ENCODE measurements at places on chromosomes 1 and 21.
A peak's percentile ranks its signal among the peaks of the same experiment; 100 is the strongest.

GRCh38 chr1:67441739-67442281, 11.6 kb upstream of the SERBP1 start:
- no peak for DNase-seq

DNA sequence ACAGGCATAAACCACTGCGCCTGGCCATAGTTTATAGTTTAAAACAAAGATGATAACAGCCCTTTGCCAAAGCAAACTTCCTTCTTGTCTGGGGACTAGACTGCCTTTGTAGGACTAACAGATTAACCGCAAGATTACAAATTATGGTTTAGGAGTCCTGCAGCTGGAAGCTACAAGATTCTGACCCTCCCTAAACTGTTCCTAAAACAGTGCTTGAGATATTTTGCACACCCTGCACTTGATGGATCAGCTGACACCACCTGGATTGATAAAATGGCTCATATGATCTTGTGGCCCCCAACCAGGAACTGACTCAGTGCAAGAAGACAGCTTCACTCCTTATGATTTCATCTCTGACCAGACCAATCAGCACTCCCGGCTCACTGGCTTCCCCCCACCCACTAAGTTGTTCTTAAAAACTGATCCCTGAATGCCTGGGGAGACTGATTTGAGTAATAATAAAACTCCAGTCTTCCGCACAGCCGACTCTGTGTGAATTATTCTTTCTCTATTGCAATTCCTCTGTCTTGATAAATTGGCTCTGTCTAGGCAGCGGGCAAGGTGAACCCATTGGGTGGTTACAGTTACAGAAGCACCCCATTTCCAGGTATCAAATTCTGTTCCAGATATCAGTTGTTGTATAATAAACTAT, 13.8 kb upstream of the RNF11 start:
- peak; percentile 39 for DNase-seq

GRCh38 chr1:222124602-222125001, 382.7 kb upstream of the DUSP10 start:
- peak; percentile 9 for DNase-seq

- no peak for DNase-seq
Measured at GRCh38 chr1:18999359-18999758, 42.9 kb upstream of the IFFO2 start.

- DNase-seq, result peak; percentile 6
Measured at GRCh38 chr1:177355575-177355974, 184.8 kb downstream of the BRINP2 start.

DNA sequence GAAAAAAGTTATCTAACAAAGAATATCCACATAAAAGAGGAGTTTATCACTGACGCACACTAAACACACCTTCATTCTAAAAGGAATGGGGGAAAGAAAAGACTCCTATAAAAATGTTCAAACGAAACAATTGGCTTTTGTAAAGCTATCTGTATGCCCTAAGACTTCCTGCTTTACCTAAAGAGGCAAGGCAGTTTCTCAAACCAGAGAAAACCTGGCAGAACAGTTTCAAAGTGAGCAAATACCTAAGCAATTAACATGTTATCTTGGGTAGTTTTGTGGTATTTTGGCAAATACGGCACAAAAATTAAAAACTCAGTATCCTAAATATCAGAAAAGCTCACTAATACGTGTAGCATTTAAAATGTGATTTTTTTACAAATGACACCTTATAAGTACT, 1.9 kb downstream of the PUM1 start:
- DNase-seq, result peak; percentile 38

GRCh38 chr1:199046618-199047017, 407.8 kb downstream of the PTPRC start:
- DNase-seq, result peak; percentile 15

DNA sequence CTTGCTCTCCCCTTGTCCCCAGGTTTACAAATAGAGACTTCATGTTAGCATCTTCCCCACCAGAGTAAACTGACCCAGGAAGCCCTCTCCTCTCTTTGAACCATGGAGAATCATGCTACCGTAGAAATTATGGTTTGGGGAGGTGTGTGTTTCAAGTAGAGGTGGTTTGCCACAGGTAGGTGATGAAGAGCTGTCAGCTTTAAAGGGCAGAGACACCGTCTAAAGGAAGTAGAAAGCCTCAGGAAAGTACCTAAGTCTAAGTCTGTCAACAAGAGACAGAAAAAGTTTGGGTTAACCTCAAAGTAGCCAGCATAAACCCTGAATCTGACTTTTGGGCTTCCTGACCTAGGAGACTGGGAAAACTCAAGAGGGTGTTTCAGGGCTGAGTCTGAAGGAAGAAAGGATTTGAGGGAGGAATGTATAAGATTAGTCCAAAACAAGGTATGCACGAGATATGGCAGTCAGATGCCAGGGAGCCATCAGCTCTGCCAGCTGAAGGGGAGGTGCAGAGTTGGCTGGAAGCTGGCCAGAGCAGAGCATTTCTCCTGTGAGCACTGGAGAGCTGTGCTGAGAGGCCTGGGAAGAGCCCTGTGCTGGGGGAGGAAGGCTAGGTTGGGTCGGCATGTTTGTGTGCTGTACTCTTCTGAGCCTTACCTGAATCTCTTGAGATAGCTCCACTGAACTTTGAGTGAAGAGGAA, 14.3 kb downstream of the ADAMTSL4 start:
- peak; percentile 86 for DNase-seq

GRCh38 chr1:206905295-206906164, 8.3 kb downstream of the IL24 start:
- DNase-seq, result no peak

GRCh38 chr1:203028067-203028783, 1.9 kb downstream of the PPFIA4 start:
- DNase-seq, result no peak

DNA sequence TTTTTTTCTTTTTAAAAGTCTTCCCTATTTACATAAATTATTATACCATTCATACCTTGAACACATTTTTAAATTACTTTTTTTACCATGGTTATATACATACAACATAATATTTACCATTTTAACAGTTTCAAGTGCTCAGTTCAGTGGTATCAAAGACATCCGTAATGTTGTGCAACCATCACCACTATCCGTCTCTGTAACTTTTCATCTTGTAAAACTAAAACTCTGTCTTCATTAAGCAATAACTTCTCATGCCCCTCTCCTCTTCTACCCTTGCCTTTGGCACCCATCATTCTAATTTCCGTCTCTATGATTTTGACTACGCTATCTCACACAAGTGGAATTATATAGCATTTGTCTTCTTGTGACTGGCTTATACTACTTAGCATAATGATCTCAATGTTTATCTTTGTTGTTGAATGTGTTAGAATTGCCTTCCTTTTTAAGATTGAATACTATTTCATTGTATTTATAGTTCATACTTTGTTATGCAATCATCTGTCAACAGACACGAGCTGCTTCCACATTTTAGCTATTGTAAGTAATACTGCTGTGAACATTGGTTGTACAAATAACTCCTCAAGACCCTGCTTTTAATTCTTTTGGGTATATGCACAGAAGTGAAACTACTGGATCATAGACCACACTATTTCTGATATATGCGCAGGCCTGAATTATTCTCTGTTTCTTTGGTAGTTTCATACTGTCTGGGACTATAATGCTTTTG, 689.5 kb upstream of the NCAM2 start:
- peak; percentile 15 for DNase-seq

DNA sequence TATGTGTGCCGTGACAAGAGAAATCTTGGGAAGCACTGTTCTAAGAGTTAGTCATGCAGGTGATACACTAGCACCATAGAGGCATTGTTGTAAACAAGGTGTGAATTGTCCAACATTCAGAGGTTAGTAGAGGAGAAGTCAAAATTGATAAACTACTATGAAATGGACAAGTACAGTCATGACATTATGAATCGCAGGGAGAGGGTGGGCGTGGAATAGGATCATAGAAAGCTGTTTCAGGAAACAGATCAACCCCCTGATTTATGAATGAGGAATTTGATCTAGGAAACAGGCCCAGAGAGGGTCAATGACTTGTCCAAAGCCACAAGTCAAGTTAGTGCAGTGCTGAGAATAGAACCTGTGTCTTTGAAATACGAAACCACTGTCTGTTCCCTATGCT, 58.5 kb upstream of the LAX1 start:
- no peak for DNase-seq

DNA sequence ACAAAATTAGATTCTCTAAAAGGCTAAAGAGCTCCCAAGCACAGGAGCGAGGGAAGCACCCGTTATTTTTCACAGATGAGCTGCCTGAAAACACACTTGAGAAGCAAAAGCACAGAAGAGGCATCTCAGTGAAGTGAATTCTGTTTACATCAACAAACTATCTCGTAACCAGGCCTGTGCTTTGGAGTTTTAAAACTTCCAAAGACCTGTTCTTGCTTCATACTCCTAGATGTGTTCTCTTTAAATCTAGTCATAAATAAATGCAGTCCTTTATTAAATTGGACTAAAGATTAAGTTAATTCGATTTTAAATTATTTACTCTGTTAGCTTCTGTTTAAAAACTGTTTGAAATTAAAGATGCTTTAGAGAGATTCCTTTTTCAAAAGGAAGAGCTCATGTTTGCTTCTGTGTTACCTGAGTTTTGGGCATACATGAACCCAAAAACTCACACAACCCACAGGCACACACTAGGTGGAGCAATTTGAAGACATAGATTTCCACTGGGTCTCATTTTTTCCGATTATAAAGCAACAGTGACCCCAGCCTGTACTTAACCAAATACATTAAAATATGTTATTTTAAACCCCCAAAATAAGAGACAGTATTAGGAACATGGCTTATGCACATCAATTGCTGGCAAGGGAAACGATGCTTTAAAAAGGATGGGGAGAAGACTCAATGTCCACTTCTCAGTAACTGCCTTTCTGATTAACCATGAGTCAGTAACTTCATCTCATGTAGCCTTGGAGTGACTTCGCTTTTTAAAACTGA, 648.2 kb downstream of the SMYD3 start:
- DNase-seq, result peak; percentile 19

DNA sequence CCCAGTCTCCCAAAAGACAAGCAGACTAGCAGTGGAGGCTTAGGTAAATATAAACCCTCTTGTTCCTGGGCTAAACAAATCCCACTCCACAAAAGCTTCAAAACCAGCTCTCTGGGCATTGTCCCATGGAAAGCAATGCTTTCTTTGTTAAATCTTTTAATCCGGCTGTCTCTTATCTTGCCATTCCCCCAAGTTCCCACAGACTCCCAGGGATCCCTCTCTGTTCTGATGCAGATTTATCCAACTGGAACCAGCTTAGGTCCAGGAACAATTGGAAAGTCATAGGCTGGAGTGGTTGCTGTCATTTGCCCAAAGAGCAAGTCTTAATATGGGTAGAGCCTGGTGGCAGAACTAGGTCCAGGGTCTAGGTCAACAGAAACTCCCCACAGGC, 110.1 kb upstream of the ATP1A1 start:
- DNase-seq, result no peak

DNA sequence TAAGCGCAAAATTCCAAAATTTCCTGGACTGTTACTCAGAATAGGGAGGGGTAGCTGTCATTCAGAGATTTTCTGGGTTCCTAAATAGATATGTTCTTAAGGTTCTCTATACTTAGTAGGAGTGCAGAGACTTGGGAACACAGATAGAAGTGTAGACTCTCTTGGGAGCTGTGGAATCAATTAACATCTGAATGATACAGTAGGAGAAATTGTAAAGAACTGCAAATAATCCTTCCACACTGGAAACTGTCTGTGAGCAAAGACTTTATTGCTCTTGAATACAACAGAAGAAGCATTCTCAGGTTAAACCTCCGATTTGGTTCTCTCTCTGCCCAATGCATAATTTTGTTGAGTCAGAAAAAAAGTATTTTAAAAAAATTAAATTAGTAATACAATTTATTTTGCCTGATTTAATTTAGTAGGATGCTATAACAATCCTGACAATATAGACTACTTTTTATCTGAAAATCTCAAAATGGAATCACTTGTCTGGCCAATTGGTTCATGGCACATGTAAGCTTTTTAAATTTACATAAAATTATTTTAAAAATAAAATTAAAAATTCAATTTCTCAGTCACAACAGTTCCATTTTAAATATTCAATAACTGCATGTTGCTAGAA, 1754.3 kb downstream of the PLA2G4A start:
- DNase-seq, result no peak

DNA sequence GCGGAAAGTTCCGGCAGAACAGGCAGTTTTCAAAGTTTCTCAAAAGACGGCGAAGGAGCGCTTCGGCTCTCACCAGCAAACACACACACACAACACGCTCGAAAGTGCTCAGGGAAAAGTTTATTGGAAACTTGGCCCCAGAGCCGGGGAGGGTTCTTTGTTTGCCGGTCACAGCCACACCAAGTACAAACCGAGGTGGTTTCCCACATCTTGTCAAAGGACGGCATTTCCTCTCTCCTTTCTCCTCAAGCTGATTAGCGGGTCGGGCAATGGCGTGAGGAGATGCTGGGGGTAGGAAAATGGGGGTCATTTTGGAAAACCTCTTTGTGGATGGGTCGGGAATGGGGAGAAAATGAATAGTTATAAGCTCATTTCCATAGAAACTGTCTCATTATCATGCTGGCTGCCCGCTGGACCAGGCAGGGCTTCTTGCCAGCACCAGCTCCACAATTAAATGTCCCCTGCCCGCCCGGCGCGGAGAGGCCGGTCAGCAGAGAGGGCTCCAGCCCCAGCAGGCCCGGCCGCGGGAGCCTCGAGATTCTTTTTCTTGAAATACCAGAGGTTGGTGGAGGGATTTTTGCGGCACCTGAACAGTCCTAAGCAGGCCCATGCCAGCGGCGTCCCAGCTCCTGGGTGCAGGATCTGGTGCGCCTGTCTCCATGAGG, 92.3 kb downstream of the PRDM16 start:
- no peak for DNase-seq

DNA sequence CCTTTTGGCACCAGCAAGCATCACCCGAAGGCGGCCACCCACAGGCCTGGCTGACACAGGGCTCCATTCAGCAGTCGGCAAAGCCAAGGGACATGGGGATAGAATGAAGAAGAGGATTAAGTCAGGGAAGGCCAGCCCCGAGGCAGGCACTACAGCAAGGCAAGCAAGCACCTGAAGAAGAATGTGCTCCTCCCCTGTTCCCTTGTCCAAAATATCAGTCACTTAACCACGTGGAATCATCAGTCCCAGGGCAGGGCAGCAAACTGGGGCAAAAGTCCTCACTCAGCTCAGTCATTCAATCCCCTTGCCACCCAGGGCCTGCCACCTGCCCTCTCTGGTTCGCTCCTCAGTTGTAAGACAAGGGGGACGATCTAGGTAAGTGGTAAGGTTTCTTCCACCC, 9.3 kb downstream of the KANK4 start:
- DNase-seq, result no peak

GRCh38 chr1:7386226-7387052, 384.7 kb upstream of the VAMP3 start:
- no peak for DNase-seq

DNA sequence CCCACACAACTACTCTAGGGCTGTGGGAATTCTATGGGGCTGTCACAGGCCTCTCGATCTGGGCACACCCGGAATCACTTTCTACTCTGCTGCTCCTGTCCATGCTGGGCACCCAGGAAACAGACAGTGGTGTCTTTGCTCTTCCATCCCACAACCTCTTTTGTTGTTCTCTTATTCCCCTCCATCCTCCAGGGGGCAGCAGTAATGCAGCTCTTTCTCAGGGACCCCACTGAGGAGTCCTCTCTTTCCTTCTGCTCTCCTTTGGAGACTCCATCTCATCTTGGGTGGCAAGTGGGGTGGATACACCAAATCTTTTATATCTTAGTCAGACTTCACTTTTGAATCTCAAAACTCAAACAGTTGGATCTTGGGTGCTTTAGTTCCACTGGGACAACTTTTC, 206.3 kb downstream of the HS2ST1 start:
- peak; percentile 43 for DNase-seq

- peak; percentile 88 for DNase-seq
Measured at GRCh38 chr1:152001631-152002584, 8.2 kb upstream of the S100A10 start.
